Cardiac septum (tissue), 1 donor: ENCODE measurements at places on chromosomes 12 and 14.

DNA sequence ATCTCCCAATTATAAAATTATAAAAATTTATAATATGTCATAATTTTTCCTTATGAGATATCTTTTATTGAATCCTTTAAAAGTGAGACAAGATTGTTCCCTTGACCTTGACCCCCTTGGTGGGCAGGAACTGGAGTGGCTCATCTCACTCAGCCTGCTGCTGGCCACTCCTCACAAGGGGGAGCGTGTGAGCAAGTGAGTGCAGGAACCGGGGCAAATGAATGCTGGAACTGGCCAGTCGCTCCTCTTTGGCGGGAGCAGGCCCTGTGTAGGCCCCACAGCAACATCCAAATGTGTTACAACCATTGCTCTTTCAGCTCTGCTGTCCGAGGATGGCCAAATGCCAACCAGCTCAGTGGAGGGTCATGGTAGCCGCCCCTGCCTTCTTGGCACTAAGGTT lies 178.8 kb downstream of the ETNK1 start:
- DNase-seq: no peak

- no peak for DNase-seq
Measured at GRCh38 chr12:28027947-28028724, 55.6 kb upstream of the PTHLH start.

DNA sequence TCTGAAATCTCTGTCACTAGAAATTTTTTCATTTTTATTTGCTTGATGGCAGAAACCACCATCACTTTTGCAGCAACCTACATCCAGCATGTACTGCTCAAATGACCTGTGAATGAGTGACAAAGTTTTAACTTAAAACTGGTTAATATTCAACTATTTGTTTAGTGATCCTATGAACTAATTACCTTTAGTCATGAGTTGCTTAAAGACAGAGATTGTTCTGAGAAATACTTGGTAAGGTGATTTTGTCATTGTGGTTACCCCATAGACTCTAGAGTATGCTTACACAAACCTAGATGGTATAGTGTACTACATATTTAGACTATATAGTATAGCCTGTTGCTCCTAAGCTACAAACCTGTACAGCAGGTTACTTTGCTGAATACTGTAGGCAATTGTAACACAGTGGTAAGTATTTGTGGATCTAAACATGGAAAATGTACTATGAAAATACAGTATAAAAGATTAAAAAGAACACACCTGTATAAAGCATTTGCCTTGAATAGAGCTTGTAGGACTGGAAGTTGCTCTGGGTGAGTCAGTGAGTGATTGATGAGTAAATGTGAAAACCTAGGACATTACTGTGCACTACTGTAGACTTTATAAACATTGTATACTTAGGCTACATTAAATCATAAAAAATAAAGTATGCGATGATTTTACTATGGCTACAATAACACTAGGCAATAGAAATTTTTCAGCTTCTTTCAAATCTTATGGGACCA lies 256.6 kb upstream of the PPFIA2 start:
- DNase-seq: no peak

- DNase-seq: no peak
Measured at GRCh38 chr14:101721111-101721510, 40.4 kb upstream of the PPP2R5C start.
